ENCODE measurements at places on chromosomes 11 and 22. TPM values are rescaled to one million over a fixed set of nuclear protein-coding genes. Genes with fewer than 3 reads are reported as not detected.

DNA sequence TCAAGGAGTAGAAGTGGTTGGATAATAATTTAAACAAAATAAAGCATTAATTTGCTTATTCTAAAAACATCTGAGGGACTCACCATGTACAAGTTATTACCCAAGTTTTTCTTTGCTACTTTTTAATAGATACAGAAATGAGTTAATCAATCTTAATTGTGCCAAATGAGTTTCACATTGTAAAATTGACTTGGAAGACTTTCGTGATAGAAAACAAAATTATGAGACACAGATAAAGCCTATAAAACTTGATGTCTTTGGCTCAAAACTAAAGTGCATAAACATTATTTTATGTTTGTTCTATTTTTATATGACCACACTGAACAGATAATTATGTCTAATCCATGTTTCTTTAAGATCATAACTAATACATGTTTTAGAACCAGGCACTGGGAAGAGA, 10.1 kb upstream of the CWF19L2 start:
- H3K4me3 ChIP-seq: no peak overlapping the region
- no peaks in the 10 kb centered on the region for H3K4me1 ChIP-seq
- H3K27ac ChIP-seq: no peak overlapping the region
- peaks cover 20% of the 10 kb centered on the region for H3K27me3 ChIP-seq

GRCh38 chr11:65591939-65592857, 3.4 kb downstream of the KCNK7 start:
- H3K27me3 ChIP-seq: peaks cover 55% of the 10 kb centered on the region
- H3K36me3 ChIP-seq: no peaks in the 10 kb centered on the region
- DNase-seq: peak; percentile 79
- H3K27ac ChIP-seq: no peak overlapping the region
- peak overlapping the region; percentile 65 for H3K4me3 ChIP-seq

GRCh38 chr11:85742873-85743275, 56.9 kb upstream of the CCDC89 start:
- H3K27me3 ChIP-seq: no peaks in the 10 kb centered on the region
- no peak overlapping the region for H3K4me3 ChIP-seq
- peaks cover 13% of the 10 kb centered on the region for H3K4me1 ChIP-seq
- no peak overlapping the region for H3K27ac ChIP-seq
- no peaks in the 10 kb centered on the region for H3K36me3 ChIP-seq
- DNase-seq: no peak

- no peak overlapping the region for H3K27ac ChIP-seq
- H3K4me3 ChIP-seq: no peak overlapping the region
- DNase-seq: peak; percentile 92
- peaks cover 10% of the 10 kb centered on the region for H3K4me1 ChIP-seq
Observed at GRCh38 chr22:44684506-44685383, 17.3 kb upstream of the PRR5 start.

- H3K4me1 ChIP-seq: peaks cover 36% of the 10 kb centered on the region
- H3K27me3 ChIP-seq: no peaks in the 10 kb centered on the region
- no peak overlapping the region for H3K4me3 ChIP-seq
- peaks cover 2% of the 10 kb centered on the region for H3K36me3 ChIP-seq
Observed at GRCh38 chr22:27626675-27627443, 174.7 kb downstream of the MN1 start.

PLAAT4 gene
- 1.1 TPM for total RNA-seq

- peaks cover 8% of the 10 kb centered on the region for H3K27me3 ChIP-seq
- no peaks in the 10 kb centered on the region for H3K36me3 ChIP-seq
- no peak overlapping the region for H3K4me3 ChIP-seq
- DNase-seq: no peak
- peaks cover 13% of the 10 kb centered on the region for H3K4me1 ChIP-seq
- H3K27ac ChIP-seq: no peak overlapping the region
Observed at GRCh38 chr11:78083021-78083420, 3.4 kb upstream of the NDUFC2 start.

- peaks cover 40% of the 10 kb centered on the region for H3K4me1 ChIP-seq
- no peaks in the 10 kb centered on the region for H3K36me3 ChIP-seq
- DNase-seq: no peak
- H3K27me3 ChIP-seq: peaks cover 60% of the 10 kb centered on the region
Observed at GRCh38 chr11:130161441-130162145, 2.0 kb downstream of the ST14 start.

CLDN5 gene
- total RNA-seq: 1.9 TPM
